ENCODE measurements at places on chromosomes 1 and 21.

GRCh38 chr21:38223893-38224540, 32.8 kb upstream of the KCNJ15 start:
- DNase-seq, result no peak

GRCh38 chr1:94768036-94768435, 52.1 kb upstream of the SLC44A3 start:
- no peak for DNase-seq

DNA sequence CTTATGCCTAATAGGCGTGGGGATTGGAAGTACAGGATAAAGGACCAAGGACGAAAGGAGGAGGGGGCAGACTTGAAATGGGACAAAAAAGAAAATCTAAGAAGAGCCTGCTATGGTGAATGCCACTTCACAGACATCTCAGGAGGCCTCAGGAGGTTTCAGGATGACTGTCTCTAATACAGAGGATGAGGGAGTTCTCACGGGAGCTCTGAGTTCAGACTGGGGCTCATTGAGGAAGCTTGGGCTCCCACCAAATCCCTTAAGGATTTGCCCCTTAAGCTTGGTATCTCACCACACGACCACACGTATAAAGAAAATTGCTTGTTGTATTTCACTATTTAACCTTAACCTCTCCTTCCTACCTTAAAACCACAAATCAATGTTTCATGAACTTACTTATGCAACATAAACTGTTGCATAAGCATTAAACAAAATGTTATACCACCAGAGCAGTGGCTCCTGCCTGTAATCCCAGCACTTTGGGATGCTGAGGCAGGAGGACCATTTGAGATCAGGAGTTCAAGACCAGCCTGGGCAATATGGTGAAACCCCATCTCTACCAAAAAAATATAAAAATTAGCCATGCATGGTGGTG, 12.4 kb downstream of the SLC30A1 start:
- no peak for DNase-seq

DNA sequence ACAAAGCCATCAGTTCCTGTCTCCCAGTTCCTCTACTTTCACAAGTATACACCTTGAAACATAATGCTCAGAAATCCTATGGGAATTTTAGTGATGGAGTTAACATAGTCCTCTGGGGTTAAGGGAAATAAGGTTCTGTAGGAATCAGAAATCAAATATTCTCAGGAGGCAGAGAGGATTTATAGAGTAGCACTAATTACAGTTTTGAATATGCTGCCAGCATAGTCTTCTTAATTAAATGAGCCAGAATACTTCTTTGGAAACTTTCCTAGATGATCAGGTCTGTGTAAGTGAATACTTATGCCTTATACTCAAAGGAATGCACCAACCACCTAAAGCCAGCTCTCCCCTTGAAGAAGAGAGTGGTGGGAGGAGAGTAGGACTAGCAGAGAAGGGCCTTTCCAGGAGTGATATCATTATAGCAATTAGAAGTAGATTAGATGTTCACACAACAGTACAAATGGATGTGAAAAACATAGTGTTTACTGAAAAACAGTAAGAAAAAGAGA, 31.4 kb upstream of the DIRAS3 start:
- DNase-seq, result no peak

DNA sequence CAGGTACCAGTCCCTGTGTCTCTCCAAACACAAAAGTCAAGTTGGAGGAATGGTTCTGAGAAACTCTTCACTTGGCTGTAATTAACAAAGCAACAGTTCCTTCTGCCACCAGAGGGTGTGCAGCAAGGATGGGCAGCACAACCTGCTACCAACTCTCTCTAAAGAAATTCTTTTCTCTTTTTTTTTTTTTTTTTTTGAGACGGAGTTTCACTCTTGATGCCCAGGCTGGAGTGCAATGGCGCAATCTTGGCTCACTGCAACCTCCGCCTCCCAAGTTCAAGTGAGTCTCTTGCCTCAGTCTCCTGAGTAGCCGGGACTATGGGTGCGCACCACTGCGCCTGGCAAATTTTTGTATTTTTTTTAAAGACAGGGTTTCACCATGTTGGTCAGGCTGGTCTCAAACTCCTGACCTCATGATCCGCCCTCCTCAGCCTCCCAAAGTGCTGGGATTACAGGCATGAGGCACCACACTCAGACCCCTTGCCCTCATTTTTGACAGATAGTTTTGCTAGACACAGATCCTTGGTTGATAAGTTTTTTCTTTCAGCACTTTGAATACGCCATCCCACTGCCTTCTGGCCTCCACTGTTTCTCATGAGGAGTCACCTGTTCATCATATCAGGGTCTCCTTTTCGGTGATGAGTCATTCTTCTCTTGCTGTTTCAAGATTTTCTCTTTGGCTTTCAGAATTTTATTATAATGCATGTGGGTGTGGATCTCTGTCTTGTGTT, 12.1 kb upstream of the DEGS1 start:
- DNase-seq, result no peak

DNA sequence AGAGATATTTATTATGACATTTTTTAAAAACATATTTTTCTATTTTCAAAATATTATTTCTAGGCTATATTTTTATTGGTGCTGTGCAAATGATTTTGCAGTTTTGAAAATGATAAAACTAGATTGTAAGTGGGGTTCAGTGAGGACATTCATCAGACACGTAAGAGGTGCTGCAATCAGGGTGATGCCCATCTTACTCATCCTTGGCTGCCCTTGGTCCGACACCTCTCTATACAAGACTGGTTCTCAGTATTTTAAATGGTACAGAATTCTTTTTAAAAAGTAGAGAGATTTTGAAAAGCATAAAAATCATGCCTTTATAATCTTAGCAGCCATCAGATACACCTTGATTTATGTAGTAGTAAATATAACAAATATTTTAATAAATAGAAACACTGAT, 24.0 kb downstream of the HENMT1 start:
- no peak for DNase-seq

- no peak for DNase-seq
These were observed 8.3 kb upstream of the CD55 start for GRCh38 chr1:207313131-207313530.
